ENCODE measurements at places on chromosomes 2 and 18.

DNA sequence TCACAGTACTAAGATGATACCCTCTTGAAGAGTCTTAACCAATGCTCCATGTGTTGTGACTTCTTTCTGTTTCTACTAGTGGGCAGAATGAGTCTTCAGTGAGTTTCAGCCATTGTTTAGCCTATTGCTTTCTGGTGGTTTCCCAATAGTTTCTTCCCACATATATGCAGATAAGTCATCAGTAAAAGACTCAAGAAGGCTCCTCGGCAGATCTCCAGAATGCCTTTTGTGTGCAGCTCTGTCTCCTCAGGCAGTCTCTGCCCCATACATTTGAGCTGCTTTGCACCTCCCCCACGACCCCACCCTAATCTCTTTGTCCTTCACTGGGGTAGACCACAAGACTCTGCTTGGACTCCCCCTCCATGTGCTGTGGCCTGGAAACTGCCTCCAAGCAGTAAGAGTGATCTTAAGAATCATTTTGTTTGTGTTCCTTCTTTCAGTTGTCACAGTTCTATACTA is 71.6 kb upstream of the CHRNA1 start:
- DNase-seq, result no peak

- no peak for DNase-seq
Observed at GRCh38 chr2:86142436-86143257, 36.6 kb downstream of the PTCD3 start.

- DNase-seq, result no peak
Observed at GRCh38 chr2:160254189-160254762, 54.2 kb upstream of the ITGB6 start.

- no peak for DNase-seq
Observed at GRCh38 chr2:86249579-86250391, 50.5 kb downstream of the MRPL35 start.

- DNase-seq, result no peak
Observed at GRCh38 chr18:62366992-62367391, 41.9 kb downstream of the TNFRSF11A start.

DNA sequence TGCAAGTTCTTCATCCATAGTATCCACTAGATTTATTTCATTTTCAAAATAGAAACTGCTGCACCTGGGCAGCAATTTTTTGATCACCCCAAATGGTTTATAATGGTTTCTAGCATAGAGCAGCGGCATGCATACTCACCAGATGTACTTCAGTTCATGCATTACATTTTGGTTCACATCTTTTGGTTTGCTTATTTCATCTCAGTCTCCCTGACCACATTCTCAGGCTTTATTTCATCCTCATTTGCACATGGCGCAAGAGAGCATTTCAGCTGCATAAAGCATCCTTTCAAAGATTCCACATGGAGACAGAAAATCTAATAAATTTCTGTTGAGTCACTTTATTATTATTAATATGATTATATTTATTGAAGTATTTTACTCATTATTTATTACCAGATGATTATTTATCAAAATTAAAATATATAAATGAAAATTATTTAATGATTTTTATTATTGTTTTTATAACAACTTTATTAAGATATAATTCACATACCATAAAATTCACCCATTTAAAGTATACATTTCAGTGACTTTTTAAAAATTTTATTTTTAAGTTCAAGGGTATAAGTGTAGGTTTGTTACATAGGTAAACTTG is 284.6 kb downstream of the TXNL1 start:
- DNase-seq, result no peak

- DNase-seq, result no peak
Observed at GRCh38 chr2:227507963-227508362, 36.0 kb downstream of the AGFG1 start.

DNA sequence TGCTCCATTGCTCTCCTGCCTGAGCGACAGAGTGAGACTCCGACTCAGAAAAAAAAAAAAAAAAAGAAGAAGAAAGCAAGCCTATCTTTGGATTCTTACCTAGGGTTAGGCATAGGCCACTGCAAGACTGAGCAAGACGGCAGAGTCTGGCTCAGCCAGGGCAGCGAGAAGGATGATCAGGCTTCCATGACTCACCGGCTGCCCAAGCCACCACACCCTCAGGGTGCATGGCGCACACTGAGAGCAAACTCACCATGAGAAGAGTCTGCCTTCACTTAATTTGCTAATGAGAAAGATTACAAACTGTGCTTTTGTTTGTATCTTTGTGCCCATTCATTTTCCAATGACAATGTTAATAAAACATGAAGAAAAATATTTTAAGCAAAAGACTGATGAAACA is 8.2 kb downstream of the FAM110C start:
- DNase-seq, result no peak

DNA sequence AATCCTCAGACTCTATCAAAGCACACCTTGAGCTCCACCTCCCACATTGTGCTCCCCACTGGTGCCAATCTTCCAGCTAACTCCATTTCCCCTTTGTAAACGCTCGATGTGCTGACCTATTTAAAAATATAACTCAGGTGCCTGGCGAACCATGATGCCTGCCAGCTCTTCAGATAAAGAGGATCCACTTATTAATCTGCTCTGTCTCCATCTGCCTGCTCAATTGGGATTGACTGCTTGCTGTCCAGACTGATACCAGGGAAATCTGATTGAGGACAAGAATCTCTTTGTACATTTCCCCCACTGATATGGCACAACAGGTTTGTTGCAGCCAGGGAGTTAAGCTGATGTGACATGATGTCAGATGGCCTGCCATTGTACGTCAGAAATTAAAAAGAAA is 2036.5 kb upstream of the CELF4 start:
- no peak for DNase-seq

DNA sequence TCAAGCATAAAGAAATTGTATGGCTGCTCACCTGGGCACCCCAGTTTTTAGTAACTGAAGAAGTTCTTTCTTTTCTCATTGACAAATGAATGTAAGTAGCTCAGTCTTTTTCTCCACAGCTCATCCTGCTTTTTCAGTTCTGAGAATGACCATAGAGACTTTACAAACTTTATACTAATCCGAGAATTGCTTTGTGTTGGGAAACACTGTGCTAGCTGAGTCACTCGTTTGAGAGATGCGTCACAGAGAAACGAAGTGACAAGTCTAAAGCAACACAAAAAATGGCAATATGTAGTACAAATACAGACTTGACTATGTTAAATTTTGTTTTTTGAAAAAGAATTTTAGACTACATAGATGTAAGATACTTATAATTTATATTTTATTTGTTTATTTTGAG is 9.0 kb downstream of the LRRTM4 start:
- no peak for DNase-seq

- no peak for DNase-seq
Observed at GRCh38 chr18:46809145-46809544, 52.3 kb upstream of the ST8SIA5 start.

DNA sequence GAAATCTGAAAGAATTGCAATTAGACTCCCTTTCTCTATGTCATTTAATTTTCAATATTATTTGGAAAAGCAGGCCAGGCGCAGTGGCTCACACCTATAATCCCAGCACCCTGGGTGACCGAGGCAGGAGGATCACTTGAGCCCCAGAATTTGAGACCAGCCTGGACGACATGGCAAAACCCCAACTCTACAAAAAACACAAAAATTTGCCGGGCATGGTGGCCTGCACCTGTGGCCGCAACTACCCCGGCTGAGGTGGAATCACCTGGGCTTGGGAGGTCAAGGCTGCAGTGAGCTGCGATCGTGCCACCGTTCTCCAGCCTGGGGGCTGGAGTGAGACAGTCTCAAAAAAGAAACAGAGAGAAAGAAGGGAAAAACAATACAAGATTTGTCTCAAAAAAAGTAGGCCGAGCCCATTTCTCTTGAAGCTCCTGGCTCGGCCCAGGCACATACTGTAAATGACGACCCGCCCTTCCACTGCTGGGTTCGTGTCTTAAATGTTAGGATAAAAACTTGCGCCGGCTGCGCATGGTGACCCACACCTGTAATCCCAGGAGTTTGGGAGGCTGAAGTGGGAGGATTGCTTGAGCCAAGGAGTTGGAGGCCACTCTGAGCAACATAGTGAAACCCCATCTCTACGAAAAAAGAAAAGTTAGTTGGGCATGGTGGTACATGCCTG is 31.1 kb upstream of the GPC1 start:
- no peak for DNase-seq

- no peak for DNase-seq
Observed at GRCh38 chr2:190405070-190405469, 3.1 kb upstream of the MFSD6 start.

DNA sequence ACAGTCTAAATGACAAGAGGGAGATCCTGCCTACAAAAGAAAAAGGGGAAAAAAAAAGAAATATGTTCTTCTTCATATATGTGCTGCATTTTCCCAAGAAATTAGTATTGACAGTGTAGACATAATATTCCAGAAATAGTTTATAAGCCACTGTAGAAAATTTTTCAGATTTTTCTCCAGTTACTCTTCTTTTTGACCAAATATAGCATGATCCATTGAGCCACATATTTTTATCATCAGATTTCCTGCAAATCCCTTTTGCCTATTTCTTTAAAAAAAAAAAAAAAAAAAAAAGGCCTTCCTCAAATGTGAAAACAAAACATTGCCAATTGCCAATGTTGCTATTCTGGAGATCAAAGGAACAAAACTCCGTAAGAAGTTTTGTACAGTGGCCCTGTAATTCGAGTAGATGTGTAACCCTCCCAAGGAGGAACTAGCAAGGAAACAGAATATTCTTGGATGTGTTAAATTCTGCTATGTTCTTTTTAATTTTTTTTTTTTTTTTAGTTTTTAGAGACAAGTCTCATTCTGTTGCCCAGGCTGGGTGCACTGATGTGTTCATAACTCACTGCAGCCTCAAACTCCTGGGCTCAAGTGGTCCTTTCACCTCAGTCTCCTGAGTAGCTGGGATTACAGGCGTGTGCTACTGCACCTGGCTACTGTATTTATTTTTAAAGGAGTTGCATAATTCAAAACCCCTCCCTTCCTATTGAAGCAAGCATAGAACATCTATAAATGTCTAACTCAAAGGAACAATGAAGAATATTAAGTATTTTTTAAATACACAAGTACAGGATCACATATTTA is 12.5 kb upstream of the CABYR start:
- DNase-seq, result no peak

DNA sequence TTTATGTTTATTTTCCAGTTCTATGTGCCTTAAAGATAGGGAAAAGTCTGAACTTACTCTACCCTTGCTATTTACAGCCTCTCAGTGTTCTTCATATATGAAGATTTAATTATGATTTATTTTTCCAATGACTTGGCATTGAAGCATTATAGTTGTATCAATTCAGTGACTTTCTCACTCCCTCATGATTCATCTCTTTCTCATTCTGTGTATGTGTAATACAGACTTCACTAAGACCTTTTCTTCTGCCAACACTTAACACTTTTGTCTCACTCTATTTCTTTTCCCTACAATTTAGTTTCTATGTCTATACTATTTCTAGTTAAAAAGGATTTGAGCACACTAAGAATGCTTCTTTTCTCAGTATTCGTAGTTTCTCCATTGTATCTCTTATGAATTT is 1470.3 kb upstream of the ACVR2A start:
- DNase-seq, result no peak

DNA sequence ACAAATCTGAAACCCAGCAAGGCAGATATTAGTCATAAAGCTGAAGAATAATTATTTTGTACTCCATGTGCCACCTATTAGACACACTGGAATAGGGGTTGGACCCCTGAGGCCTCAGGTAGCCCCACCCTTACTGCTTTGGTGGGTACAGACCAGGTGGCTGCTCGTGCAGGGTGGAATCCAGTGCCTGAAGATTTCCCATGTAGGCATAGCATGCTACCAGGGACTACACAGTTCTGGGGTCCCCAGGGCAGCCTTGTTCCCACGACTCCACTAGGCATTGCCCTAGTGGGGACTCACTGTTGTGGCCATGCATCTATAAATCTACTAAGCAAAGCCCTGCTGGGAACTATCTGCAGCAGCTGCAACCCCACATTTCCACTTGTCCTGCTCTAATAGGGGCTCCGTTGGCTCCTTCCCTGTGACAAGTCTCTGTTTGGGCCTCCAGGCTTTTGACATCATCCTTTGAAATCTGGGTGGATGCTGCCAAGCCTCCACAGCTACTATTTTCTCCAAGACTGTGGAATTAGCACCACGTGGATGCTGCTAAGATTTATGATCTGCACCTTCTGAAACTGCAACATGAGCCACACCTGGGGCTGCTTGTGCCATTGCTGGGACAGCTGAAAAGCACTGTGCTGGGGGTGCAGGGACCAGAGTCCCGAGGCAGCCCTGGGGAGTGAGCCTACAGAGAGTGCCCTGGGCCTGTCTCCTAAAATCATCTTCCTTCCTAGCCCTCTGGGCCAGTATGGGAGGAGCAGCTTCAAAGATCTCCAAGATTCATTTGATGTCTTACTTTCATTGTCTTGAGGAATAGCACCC is 303.8 kb downstream of the FSIP2 start:
- no peak for DNase-seq

DNA sequence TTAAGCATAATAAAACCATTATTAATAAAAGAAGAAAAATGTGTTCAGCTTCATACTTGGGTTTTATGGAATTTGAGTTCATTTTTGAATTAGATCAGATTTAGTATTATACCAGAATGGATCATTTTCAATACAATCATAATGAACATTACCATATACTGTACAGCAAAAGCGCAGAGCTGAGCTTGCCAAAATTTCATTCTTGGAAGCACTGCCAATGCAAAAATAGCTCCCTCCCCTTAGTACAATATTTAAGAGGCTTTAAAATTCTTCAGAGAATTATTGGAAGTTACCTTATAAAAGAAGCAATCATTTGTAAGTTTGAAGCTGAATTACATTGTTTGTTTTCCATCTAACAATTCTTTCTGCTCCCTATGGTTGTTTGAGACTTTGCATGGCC is 938.1 kb upstream of the SLC39A10 start:
- DNase-seq, result no peak

GRCh38 chr18:44156126-44156525 is 524.6 kb upstream of the SETBP1 start:
- no peak for DNase-seq

DNA sequence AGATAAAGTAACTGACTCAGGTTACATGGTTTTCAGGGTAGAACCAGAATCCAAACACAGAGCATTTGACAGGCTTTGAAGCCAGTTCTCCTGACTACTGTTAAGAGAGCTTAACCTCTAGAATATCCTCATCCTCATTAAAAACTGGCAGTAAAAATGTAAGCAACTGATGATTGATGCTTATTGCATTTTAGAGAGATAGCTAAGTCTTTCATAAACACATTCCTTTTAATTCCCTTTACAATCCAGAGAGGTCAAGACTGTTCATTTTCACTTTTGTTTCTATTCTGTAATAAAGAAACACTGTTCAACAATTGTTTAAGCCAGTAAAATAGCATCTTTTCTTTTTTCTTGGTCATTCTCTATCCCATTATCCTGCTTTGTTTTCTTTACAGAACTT is 53.9 kb upstream of the RAB27B start:
- DNase-seq, result no peak

DNA sequence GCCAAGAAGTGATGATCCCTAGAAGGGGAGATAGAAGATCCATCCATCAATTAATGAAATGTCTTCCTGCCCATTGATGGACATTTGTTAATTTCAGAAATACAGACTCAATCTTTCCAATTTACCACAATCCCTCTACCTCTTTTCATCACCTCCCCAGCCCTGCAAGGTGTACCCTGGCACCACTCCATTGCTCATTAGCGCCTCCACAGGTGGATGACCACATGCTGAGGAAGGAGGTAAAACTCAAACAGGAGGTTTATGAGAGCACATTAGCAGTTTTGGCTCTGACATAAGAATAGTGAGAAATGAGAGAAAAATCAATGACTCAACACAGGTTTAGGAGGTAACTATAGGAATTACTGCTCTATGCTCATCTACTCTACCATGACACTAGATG is 208.0 kb downstream of the C1D start:
- DNase-seq, result no peak

- no peak for DNase-seq
Observed at GRCh38 chr2:80894486-80894885, 589.9 kb upstream of the LRRTM1 start.

Data from stimulated activated CD4-positive, alpha-beta T cell treated with anti-CD3 and anti-CD28 coated beads, Interleukin-15, amount 100 ng/mL, for 1 hour (primary cell).